Esophagus mucosa (tissue), 1 donor: ENCODE measurements at places on chromosomes 3 and 15.
A peak's percentile ranks its signal among the peaks of the same experiment; 100 is the strongest.

DNA sequence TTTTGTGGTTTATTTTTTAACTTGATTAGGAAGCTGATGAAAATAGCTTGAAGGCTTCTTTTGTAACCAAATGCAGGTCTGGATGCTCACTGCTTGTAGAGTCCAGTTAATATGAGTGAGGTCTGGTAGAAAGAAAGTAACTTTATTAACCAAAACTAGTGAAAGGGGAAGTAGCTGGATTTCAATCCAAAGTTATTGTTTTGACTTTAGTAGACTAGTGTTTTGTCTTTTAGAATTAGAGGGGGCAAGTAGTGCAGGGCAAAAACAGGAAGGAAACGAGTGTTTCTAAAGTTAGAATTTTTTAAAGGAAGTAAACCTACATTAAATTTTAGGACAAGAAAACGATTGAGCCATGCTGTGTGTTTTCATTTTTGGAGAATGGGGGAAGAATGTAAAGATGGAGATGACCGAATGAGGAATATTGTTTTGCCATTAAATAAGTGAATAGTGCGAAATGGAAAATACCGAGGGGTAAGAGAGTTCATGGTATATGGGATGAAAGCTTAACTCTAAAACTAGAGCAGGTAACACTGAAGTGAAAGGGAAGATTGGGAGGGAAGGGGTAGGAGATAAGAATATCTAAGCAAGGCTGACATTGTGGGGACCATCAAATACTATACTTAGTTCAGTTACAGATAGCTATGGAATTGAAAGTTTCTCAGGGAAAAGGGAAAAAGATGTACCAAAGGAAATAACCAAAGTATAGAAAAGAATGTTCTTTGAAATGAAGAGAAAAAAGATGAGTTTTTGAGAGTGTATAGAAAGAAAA is 40.0 kb downstream of the USP3 start:
- ATAC-seq, result no peak

DNA sequence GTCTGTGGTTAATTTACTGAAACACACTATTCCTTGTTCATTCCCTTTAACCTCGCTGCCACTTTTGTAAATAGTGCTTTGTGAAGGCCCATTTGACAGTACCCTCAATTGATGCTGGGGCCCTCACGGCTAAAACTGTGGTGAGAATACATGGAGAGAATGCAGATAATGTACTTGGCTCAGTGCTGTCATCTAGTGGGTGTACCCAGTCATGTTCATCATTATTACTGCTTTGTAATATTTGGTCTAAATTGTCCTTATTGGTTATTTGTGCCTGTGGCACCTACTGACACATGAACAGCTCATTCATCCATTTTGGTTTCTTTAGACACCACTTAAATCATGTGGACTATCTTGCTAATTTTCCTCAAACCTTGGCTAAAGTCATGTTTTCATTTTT is 543.6 kb downstream of the EDEM1 start:
- no peak for ATAC-seq

- ATAC-seq, result no peak
These were observed 21.8 kb downstream of the SHC4 start for GRCh38 chr15:48941904-48942303.

DNA sequence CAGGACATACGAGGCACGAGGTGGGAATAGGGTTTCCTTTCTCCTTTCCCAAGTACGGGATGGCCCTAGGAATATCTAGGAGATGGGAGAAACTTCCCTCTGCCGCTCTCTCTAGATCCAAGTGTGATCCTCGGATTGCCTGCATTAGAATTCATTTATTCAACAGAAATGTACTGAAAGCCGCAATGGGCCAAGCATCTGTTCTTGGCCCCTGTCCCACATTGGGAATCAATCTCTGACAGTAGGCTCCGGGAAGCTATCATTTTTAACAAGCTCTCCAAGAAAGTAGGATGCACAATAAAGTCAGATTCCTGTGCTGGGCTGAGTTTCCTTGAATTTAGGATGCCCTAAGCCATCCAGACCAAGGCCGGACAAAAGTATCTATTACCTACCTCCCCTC is 37.2 kb upstream of the CA12 start:
- no peak for ATAC-seq

- ATAC-seq, result no peak
These were observed 565.9 kb upstream of the CCDC54 start for GRCh38 chr3:106811376-106811775.

- ATAC-seq, result peak; percentile 65
These were observed 31.9 kb upstream of the RAB6B start for GRCh38 chr3:133927540-133928066.

DNA sequence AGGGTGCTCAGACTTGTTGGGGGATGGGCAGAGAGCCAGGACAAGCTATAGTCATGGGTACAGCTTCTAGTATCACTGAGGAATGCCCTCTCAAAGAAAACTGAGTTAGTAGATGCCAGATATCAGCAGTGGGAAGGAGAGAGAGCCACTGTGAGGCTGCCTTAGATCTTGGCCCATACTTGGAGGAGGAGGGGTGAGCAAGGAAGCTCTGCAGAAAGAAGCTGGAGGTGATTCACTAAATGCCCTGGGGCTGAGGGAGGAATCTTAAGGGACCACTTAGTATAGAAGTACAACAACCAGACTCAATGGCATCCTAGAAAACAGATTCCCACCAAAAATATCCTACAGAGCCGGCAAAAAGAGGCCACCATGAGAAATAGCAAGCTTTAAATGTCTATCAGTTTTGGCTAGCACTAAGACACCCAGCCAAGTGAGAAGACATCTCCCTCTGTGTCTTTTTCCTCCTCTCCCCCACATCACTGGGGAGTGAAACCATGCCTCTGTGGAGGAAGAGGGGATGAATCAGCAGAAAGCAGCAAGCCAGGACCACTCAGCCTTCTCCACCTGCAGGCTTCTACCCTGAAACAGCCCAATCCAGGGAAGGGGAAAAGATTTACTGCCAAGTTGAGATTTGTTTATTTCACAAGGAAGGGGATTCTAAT is 282.5 kb upstream of the STT3B start:
- ATAC-seq, result no peak

DNA sequence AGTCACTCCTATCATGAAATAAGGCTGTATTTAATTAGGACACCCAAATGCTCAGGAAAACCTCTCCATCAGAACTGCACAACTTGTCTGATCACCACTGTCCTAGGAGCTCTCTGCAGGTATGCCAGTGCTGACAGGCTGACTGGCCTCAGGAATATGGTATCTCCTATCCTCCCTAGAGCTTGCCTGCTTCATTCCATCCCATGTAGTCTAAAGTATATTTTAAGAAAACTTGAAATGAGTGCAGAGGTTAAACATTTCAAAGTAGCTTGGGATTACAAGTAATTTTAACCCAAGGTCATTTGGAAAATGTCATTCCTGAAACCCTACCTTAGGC is 23.7 kb downstream of the FILIP1L start:
- no peak for ATAC-seq

GRCh38 chr3:46497556-46498265 is at the start of gene RTP3:
TSS of gene RTP3 (plus strand) at chr3:46497976. CDS start at chr3:46498063, 87 bp downstream.
- no peak for ATAC-seq

GRCh38 chr3:47520756-47521155 is 7.2 kb upstream of the ELP6 start:
- no peak for ATAC-seq

DNA sequence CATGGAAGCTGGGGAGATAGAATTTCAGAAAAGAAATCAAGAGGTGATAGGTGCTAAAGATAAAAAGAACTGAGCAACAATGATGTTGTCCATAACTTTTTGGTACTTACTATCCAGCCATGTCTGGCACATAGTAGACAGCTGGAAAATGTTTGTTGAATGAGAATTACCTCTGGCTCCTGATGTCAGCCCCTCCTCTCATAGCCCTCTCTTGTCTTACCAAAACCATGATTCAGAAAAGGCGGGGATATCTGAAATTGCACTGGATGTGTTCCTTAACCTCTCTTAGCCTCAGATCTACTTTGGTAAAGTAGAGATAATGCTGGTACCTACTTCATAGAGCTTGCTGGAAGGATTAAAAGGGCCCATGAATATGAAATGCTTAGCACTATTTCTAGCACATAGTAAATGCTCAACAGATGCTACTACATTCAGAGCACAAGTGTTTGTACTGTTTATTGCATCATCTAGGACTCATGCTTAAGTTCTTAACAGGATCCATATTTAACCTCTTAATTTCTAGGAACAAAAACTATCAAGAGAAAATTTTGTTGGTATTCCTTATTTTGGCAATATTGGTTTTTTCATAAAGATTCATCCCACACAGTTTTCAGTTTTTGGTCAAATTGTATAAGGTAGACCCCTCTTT is 780.9 kb upstream of the LMCD1 start:
- ATAC-seq, result no peak

DNA sequence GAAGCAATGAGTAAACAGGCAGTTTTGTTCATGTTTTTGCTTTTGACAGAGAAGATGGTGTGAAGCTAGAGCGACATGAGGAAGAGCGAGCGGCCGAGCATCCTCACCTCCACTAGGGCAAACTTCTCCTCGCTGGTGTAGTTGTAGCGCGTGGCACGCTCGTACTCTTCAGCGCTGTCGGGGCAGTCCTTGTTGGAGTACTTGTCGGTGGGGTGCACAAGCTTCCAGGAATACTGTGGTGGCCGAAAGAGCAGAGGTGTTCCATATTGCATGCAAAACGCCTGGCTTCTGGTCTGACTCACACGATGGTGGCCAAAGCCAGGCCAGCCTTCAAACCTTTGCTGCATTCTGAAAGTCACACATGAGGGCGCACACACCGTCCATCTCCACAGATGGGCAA is 54.3 kb downstream of the CYFIP1 start:
- no peak for ATAC-seq

- no peak for ATAC-seq
These were observed 41.4 kb downstream of the SIDT1 start for GRCh38 chr3:113573728-113574127.

- no peak for ATAC-seq
These were observed 216.8 kb downstream of the VGLL3 start for GRCh38 chr3:86774082-86774691.

DNA sequence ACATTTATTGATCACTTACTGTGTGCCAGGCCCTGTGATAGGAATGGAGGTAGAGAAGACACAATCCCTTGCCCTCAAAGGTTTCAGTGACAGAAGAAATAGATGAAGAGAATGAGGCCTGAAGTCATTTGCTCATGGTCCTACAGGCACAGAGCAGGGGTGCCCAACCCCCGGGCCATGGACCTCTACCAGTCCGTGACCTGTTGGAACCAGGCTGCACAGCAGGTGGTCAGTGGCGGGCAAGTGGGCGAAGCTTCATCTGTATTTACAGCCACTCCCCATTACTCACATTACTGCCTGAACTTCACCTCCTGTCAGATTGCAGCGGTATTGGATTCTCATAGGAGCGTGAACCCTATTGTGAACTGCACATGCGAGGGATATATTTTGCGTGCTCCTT is 480.3 kb downstream of the LPP start:
- no peak for ATAC-seq

DNA sequence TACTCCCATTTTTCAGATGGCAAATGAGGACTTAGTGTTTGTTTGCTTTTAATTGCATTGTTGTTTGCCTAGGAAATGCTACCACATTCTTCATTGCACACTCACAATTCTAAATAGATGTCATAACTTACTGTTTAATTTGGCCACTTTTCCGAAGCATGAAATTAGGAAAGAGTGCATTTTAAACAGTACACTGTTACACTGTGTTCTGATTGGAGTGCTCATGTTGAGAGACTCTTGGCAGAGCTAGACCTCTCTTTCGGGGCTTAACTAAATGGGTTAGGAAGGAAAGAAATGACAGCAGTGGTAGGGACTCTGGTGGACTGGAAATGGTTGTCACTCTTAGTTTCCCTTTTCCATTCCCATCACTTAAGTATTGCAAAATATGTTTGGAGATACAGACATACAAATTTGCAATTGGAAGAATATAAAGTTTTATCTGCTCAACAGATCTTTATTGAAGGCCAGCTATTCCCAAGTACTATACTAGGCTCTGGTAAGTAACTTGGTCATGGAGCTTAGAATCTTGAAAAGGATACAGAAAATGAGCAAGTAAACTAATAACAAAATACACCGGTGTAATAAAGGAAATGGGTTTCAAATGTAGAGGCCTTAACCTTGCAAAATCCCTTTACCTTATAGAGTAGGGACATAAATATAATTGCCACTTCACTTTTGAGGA is 90.2 kb downstream of the DCUN1D1 start:
- ATAC-seq, result no peak

- ATAC-seq, result peak; percentile 55
These were observed 270.3 kb downstream of the RYR3 start for GRCh38 chr15:33581032-33581431.

DNA sequence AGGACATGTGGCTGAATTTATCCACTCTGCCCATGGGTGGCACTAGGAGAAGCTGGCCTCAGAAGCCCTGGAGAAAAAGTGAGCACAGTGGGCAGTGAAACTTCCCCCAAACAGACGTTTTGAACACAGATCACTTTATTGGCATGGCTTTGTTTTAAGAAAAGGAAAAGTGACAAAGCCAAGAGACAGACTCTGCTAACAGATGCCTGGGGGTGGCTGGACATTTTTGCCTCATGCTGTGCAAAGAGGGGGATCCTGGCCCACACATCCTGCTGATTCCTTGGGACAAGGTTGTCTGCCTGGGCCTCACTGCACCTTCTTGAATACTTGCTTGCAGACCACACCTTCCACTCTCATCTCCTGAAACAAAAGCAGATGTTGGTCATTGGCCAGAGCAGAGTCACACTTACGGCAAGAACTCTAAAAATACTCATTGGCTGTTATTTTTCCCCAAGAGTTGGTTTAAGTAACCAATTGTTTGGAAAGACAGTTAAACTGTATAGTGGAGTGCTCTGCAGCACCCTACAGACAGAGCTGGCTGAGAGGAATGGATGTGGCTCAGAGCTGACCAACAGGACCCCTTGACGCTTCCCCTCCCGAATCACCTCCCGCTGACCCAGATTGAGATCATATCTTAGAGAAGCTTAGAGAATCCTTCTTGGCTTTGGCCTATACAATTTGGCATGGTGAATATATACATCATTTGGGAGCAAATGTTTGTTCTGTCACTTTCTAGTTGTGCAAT is 22.0 kb downstream of the RBP1 start:
- ATAC-seq, result no peak

DNA sequence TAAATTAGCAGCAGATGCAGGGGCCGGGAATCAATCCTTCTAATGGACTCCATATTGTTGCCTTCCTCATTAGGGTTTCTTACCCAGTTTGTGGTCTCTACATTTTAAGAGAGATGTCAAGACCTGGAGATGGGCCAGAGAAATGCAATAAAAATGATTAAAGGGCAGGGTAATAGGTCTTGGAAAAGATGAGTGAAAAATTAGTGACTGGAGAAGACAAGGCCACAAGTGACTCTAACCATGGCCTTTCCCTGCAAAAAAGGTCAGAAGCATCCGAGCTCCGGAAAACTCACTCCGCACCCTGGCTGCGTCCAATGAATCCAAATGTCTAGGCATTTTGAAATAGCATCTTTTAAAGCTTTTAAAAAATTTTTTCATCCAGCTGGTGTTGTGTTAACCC is 152.8 kb downstream of the ARRDC4 start:
- no peak for ATAC-seq

- no peak for ATAC-seq
These were observed 58.1 kb upstream of the USP3 start for GRCh38 chr15:63446255-63446654.

- ATAC-seq, result no peak
These were observed 20.4 kb downstream of the TMOD3 start for GRCh38 chr15:51849860-51850259.
